ENCODE measurements at places on chromosomes 6 and 20.

GRCh38 chr6:160060221-160060620 lies 61.4 kb upstream of the SLC22A1 start:
- DNase-seq, result no peak

- no peak for DNase-seq
Measured at GRCh38 chr20:43711098-43711654, 15.6 kb downstream of the GTSF1L start.

DNA sequence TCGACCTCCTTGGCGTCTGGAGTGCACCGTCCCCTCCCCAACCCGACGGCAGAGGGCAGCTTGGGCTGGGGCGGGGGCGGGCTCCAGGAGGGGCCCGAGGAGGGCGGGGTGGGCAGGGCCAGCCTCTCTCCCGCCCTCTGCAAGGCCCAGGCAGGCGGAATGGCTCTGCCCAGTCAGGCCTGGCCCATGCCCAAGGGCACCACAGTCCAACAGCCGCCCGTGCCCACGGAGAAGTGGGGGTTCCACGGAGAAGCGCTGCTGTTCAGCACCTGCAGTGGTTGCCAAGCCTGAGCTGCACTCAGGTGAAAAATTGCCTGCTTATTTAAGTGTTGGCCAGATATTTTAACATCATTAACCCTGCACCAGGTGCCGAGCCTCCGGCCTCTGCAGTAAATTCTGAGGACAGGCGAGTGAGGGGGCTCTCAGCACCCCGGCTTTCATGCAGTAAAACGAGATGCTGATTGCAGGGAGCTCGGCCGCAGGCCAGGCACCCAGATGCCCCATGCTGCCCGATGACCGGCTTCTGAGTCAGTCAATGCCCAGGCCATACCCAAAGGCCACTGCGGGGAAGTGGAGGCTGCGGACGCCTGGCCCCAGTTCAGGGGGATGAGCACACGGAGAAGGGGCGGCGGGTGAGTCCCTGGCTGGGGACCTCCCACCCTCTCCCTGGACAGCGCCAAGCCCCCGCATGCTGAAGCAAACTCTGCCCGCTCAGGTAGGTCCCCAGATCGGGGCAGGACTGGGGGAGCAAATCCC lies at the start of gene SRMS:
SRMS (minus strand) TSS at position 25 of the 756 bp plus-strand sequence. CDS start 286 bp downstream, outside the sequence.
- no peak for DNase-seq

GRCh38 chr20:14759979-14760378 lies 422.6 kb upstream of the FLRT3 start:
- no peak for DNase-seq

- no peak for DNase-seq
Measured at GRCh38 chr6:10136636-10137035, 278.2 kb downstream of the TFAP2A start.

- no peak for DNase-seq
Measured at GRCh38 chr20:40806929-40807820, 118.1 kb upstream of the MAFB start.

DNA sequence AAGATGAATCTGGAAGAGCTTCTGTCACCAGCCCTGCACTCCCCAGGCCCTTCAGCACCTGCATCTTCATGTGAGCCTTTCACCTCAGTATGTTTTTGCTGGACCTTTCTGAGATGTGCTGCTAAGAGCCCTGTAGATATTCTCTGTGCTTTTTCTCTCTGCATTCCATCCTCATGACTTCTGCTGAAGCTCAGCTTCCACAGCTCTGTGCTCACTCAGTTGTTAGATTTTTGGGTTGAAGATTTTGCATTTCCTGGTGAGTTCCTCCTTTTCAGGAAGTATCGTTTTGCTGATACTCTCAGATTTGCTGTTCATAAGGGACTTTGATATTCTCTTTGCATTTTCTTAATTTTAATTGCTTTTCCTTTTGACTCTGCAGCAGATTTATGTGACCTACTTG lies 18.3 kb downstream of the KIAA1586 start:
- peak; percentile 24 for DNase-seq

GRCh38 chr20:48751871-48752270 lies 75.9 kb downstream of the PREX1 start:
- no peak for DNase-seq

DNA sequence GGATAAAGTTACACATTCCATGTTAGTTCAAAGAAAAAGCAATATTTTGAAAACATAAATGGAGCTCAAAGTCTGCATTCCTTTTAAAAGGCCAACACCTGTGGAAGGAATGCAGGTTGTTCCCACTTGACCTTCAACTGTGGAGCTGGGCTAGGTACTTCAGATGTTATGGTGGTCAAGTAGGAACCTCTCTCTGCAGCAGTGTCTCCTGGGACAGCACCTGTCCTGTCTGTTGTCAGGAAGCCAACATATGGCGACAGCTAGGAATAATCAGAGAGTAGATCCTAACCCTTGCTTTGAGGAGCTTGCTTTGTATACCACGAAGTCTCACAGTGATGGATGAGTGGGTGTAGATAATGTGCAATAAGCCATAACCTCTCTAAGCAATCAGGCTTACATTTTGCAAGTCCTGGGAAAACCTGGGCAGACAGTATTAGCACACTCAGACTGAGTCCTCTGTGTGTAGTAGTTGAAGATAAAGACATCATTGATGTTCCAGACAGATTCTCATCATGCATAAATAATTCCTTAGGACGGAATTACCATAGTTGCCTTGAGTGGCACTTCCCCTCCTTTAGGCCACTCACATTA lies 347.5 kb downstream of the PRL start:
- no peak for DNase-seq

DNA sequence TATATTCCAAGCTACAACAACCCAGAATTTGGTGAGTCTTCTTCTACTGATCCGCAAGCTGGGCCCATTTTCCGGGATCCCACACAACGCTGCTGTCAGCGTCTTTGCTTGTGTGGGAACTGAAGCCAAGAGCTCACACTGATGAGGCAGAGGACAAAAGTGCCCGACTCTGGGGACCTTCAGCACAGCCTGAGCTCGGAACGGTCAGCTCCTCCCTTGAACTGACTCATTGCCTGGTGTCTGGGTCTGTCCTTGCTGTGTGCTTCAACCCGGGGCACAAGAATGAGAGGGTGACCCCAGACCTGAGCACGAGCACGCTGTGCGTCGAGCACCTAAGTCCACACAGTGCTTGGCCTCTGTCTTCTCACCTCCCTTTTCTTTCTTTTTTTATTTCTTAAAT lies 33.5 kb downstream of the DACT2 start:
- no peak for DNase-seq

DNA sequence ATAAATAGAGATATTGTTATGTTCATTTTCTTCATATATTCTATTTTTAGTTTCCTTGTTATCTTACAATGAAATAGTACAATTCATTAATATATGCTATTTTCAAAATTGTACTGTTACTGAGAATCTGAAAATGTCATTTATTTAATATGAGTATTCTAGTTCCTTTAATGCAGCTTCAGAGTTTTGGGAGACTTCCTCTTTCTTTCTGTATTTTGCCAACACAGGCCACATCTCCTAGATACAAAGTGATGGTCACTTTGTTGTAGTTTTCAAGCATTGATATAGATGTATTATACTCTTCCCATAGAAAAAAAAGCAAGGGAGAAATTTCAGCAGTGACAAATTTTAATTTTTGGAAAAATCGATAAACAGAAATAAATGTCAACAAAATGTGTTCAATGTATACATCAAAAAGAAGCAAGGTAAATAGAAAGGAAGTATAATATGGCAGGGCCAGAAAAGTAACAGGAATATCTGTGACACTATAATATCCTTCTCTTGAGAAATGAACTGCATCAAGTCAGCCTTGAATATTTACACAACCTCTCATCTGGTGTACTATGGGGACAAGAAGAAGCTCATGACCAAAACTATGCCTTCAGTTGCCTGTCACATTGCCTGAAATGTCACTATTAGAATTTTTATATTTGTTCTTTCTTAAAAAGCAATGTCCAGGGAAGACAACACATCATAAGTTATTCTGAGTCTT lies 396.0 kb downstream of the TBC1D32 start:
- DNase-seq, result no peak

DNA sequence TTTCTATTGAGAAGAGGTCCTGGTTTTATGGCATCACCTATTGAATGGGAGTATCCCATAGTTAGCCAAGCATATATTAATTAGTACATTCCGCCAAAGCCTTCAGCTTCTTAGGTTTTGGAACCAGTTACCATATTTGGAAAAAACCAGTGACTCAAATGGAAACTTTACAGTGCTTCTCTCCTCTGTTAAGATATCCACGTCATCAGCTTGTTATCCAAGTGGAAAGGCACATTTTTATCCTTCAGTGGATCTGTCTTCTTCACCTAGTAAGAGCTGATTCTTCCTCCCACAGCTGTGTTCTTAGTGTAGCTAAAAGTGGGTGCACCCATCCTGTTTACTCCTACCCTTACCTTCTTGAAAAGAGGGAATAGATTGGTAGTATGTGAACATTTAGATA lies 34.5 kb downstream of the TPD52L1 start:
- DNase-seq, result peak; percentile 69

DNA sequence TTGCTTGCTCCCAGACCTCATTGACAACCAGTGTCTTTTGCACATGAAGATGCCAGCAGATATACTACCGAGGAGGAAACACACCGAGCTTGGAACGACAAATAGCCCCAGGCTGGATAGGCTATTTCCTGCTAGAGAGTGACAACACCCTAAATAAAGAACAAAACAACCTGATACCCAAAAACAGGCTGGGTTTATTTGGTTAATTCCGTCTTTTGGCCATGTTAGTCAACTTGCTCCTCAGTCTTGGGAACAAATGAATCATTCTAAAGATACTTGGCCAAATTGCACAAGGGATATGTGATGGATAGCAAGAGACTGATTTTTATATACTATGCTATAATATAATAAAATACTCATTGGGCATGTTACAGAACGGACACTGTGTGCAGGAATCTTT lies 11.5 kb upstream of the MUC22 start:
- no peak for DNase-seq

DNA sequence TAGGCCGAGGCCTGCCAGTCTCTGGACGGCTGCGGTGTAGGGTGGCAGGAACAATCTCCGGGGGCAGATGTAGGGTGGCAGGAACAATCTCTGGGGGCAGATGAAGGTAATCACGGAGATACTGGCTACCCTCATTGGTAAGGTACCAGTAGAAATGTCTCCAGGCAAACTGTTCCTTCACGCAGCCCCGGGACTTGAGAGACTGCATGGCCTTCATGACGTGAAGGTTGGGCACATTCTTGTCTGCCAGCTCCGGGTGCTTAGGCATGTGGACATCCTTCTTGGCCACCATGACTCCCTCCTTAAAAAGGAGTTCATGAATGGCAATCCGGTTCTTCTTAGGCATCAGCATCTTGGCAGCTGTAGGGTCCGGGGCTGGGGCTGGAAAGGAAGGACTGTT lies 6.1 kb downstream of the FAM110A start:
- no peak for DNase-seq

- DNase-seq, result no peak
Measured at GRCh38 chr6:33502486-33502885, 48.1 kb downstream of the ZBTB9 start.

GRCh38 chr6:139628270-139628669 lies 253.8 kb upstream of the CITED2 start:
- no peak for DNase-seq

DNA sequence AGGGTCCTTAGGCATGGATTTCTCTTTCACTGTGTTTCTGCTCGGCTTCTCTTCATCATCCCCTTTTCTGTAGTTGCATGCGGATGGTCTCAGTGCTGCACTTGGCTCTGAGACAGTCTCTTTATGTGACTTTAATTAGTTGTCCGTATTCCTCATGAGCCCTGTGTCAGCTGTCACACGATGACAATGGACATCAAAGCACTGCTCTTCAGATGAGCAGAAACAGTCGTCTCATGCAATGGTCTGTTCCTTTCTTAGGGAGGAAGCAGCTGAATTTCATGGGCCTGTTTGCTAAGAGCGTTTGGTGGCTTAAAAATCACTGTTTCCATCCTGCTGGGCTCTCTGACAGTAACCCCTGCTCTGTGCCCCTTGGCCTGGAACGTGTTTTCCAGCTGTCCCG lies 64.9 kb downstream of the SYTL3 start:
- DNase-seq, result no peak

DNA sequence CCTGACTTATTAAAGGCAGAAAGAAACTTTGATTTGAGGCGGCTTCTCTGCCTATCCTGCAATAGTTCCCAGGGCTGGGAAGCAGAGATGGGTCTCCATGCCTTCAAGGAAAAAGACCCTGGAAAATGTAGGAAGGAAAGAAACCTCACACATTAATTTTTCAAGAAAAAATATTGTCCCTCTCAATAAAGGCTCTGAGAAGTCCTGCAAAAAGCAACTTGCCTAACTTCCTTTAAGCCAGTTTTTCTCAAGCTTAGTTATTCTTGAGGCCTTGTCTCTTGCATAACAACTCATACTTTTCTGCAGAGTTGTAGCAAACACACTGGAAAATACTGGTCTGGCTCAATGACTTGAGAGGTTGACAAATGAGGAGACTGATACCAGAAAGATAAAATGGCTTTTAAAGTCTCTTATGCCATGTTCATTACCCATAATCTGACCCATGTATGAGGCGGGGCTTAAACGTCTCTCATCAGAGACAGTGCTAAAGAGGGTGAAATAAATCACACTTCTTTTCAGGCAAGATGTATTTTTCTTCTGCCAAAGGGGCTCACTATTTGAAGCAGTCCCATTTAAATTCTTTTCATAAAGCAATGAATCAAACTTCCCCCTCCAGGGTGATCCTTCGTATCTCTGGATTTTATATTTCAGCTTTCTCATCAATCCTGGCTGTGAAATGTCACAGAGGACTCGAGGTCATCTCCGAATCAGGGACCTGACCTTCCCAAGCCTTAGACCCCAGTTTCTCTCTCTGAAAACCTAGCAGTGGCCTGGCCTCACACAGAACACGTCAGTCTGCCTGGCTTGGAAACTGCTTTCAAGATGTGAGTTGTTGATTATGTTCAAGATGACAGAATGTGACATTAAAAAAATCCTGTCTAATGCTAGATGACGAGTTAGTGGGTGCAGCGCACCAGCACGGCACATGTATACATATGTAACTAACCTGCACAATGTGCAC lies 82.3 kb upstream of the KCNG1 start:
- DNase-seq, result no peak

GRCh38 chr20:52410731-52411234 lies 219.2 kb upstream of the ZFP64 start:
- no peak for DNase-seq

- no peak for DNase-seq
Measured at GRCh38 chr6:24918641-24919055, 17.1 kb downstream of the RIPOR2 start.

DNA sequence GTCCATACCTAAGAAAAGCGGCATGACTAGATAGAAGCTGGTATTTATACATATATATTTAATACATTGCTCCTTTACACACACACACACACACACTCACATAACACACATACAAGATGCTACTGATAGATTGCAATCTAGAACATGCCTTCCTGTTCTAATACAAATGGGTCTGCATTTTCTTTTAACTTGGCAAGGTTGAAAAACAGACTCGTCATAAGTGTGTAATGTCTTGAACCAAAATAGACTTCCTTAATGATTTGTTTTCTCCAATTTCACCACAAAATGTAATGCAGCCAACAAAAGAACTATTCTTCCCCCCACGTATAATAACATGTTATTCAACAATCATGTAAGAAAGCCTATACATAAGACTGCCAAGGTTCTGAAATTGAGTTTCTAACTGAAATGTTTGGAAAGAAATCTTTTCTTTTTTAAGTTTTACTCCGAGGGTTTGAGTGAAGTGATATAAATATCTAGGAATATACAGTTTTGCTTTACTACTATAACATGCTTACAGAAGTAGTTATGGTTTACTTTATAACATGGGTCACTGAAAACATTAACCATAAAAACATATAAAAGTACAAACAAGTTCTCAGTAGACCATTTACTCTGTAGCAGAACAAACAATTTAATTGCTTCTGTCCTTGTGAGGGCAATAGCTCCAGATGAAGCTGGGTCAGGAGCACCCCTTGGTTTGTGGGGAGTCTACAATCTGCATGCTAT lies 207.5 kb downstream of the FOXC1 start:
- peak; percentile 62 for DNase-seq

- no peak for DNase-seq
Measured at GRCh38 chr6:112286010-112286409, 31.6 kb upstream of the LAMA4 start.
